ENCODE measurements at places on chromosomes 3 and 15.
A peak's percentile ranks its signal among the peaks of the same experiment; 100 is the strongest.

GRCh38 chr3:66198437-66199088, 22.2 kb upstream of the SLC25A26 start:
- no peak for DNase-seq

DNA sequence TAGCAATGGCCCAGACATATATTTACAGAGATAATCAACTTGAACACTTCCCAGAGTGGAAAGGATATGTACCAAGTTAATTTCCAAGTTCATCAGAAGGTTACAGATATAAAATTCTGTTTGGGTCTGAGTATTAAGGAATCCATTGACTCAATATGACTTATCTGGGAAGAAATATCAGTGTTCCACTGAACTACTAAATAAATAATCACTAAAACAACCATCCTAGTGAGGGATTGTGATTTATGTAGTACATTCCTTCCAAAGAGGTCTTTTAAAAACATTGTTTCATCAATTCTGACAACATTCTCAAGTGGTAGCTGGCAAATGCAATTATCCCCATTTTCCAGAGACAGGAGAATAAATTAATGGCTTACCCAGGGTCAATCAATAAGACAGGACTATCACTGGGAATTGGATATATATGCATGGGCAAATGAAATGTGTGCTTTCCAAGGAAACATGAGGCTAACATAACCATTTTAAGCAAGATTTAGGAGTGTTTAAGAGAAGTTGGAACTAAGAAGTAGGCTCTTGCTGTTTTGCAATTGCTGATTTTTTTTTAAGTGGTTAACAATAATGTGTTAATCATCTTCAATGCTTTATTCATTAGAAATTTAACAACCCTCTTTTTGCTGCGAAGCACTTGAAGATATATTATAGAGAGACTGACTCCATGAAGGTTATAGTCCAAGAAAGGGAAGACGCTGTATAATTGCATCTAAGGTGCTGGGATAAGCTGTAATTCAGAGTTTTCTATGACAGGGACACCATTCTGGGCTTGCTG, 37.9 kb downstream of the SLC9A9 start:
- DNase-seq: no peak

- DNase-seq: no peak
These were observed 155.7 kb downstream of the IGF1R start for GRCh38 chr15:98804057-98804380.

DNA sequence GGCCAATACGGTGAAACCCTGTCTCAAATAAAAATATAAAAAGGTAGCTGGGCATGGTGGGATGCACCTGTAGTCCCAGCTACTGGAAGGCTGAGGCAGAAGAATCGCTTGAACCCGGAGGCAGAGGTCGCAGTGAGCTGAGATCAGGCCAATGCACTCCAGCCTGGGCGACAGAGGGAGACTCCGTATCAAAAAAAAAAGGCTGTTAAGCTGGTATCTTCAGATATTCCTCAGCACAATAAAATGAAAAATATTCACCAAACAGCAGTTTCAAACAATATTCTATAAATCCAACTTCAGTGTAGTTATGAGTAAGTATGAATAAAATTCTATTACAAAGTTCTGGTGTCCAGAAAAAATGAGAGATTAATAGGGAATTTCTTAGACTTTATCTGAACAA, 14.2 kb downstream of the DENND4A start:
- DNase-seq: no peak

GRCh38 chr3:128727485-128727884, 1.5 kb downstream of the RAB7A start:
- DNase-seq: no peak

DNA sequence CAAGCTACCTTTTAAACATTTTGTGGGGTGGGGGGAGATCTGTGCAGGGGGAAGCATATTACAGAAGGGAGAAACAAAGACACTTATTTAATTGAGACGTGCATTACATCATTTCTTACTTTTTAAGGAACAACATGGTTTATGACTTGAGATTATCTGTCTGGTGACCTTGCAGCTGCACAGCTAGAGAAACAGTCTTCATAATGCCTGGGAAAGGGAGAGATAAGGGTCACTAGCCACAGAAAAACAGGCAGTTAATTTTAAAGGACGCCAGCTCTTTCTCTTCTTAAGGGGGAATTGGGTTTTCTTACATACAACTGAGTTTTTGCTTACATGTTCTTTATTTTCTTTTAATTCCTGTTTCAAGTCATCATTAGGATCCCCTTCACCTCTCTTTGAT, 147.9 kb downstream of the SST start:
- DNase-seq: no peak

DNA sequence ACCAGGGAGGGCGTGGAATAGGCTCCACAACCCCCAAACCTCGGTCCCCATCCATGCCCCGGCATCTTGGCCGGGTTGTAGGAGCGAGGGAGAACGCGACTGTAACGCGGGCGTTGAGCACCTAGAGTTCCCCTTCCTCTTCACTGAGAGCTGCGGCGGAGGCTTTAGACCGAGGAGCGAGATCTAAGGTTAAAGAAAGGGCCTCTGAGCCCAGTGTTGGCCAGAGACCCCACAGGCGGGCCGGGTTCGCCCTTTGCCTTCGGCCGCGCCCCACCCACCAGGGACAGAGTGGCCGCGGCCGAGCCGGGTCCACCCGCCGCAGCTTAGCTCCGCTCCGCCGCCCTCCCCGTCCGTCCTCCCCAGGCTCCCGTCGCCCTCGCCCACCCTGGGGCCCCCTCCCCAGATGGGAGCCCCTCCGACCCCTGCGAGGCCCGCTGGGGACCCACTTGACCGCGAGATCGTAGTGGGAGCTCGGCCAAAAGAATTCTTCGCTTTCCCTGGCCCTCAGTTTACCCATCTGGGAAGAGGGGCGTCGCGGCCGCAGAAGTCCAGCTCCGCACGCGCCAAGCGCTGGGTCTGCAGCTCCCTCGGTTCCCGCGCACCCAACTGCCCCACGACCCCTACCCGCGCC, 425 bp downstream of the ANPEP start:
- no peak for DNase-seq

DNA sequence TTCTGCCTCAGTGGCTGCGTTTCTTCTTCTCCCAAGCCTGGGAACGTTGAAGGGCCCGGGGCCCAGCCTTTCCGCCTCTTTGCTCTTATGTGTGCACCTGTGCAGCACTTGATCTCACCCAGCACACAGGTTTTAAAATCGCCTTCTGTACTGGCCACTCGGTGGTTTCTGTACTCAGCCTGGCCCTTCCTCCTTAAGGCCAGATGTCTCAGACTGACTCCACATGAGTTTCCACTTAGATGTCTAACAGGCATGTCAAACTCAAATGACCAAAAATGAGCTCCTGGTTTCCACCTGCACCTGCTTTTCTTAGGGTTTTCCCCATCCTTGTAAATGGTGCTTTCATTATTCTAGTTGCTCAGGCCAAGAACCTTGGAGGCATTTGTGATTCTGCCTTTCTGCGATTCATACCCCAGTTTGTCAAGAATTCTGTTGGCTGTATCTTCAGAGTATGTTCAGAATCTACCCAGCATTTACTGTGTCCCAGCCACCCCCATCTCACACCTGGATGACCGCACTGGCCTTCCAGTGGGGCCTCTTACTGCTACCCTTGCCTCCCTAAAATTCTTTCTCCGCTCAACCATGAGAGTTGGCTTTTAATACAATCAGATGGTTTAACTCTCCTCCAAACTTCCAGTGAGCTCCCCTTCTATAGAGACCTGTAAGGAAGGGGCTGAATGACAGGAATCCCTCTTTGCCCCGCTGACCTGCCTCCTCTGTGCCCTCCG, 2.2 kb upstream of the TRAK1 start:
- DNase-seq: no peak

- DNase-seq: no peak
These were observed 2.5 kb downstream of the ARL6IP5 start for GRCh38 chr3:69087030-69087791.

DNA sequence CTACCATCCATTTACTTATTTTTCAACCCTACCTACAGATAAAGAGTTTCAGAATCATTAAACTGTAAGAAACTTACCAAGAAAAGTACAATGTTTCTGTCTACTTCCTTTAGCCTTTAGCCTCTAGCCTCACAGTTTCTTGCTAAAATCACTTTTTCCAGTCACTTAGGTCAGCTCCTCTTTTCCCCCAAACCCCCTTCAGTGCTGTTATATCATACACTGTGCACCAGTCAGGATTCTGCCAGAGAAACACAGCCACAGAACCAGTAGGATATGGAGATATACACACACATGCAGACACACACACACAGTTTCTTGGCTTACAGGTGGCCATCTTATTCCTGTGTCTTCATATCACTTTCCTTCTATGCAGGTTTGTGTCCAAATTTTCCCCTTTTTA, 139.9 kb upstream of the LIPC start:
- no peak for DNase-seq

DNA sequence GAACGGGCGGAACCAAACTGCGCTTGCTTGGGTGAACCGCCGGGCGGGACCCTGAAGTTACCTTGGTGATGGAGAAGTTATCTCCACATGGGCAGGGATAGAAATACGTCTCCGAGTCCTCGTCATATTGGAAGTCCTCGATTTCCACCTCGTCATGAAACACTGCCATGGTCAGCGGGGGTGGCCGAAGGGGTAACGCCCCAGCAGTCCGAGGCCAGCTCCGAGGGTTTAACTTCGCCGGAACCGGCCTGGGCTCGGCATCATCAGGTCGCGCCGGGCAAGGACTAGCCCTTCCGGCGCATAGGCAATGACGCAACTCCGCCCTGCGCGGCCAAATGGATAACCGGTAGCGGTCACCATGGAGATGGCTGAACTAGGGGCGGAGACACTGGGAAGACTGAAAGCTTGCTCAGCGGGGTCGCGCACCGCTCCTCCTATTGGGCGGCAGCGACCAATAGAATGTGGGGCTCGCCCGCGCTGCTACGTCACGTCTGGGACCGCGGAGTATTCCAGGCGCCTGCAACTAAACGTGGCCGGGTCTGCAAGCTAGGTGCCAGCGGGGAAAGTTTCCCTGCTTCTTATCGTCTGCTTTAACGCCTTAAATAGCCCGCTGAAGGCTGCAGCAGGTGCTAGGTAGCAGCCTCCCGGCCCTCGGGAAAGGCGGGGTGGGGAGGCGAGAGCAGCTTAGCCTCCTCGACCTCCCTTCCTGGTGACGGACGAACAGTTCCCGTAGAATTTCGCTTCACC, at the start of the genes DPH3 and OXNAD1:
Gene DPH3, minus strand, starts transcription at position 236 of the 747 bp plus-strand sequence. Its CDS starts 67 bp downstream, at position 169.
Gene OXNAD1, plus strand, starts transcription at position 505 of the 747 bp plus-strand sequence. CDS start 5,741 bp downstream, outside the sequence.
- peak; percentile 98 for DNase-seq
